T-helper 1 cell (primary cell): ENCODE measurements at places on chromosomes 5 and 9.

DNA sequence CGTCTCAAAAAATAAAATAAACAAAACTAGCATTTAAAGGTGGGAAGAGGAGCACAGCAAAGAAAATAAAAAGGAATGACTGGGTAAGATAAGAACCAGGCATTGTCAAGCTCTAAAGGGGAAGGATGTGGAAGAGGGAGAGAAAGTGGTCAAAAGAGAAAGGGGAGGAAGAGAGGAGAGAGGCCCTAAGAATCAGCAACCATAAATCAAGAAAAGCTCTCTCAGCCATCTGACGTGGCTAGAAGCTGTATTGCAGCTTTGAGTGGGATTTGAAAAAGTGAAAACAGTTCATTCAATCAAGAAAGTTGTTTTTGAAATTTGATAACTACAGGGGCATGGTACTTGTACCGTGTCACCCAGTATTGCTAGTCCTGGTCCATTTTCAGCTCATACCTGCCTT, 45.4 kb upstream of the F2R start:
- DNase-seq, result no peak

DNA sequence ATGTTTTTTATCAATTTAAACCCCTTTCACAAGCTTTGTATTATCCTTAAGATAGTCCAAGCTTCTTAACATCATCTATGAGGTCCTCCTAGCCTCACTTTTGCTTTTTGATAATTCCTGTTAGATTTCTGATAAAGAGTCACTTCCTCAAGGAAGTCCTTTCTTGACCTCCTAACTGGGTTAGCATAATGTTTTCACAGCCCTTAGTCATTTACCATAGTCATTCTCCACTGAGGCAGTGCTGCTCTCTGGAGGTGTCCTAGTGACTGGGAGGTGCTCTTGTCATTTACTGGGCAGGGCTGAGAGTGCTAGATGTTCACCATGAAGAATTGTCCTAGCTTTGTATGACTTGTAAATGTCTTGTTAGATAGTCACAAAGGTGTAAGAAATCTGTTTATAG, 26.4 kb downstream of the TNPO1 start:
- no peak for DNase-seq

DNA sequence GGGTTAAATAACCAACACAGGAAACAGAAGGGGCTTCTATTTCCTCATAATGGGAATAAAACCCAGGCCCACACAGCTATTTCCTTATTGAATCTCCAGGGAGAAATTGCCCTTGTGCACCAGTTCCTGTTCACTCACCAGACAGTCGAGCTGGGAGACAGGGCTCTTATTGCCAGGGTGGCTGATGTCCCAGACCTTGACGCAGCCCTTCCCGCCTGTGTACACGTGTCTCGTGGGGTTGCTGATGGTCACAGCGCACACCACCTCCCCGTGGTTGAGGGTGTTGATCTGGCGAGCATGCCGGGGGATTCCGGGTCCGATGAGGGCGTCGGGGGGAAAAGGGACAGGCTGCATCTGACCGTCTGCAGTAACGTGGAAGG, 96.5 kb downstream of the TLE1 start:
- no peak for DNase-seq

DNA sequence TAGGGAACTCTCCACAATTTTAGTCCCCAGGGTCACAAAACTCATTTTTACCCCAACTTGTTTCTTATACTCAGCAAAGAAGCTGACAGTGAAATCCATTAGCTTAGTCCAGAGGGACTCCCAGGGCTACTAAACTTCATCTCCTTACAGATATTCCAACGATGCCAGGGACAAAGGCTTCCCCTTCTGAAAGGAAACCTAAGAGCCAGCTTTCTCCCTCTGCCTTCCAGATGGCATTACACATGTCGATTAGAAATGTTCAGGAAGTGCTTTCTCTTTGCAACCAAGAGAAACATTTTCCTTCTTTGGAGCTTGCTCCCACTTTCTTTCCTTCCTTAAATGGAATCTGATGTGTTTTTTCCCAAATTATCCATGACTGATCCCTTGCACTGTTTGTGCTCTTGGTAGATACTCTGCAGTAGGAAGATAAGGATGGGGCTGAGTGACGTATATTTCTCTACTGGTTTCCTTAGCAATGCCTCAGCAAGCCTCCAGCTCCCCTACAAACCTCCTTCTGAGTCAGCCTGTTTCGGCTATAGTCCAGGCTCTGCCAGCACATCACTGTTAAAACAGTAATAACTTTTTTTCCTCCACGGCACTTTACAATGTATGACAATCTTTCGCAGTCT, 43.0 kb upstream of the HTR4 start:
- DNase-seq, result no peak

DNA sequence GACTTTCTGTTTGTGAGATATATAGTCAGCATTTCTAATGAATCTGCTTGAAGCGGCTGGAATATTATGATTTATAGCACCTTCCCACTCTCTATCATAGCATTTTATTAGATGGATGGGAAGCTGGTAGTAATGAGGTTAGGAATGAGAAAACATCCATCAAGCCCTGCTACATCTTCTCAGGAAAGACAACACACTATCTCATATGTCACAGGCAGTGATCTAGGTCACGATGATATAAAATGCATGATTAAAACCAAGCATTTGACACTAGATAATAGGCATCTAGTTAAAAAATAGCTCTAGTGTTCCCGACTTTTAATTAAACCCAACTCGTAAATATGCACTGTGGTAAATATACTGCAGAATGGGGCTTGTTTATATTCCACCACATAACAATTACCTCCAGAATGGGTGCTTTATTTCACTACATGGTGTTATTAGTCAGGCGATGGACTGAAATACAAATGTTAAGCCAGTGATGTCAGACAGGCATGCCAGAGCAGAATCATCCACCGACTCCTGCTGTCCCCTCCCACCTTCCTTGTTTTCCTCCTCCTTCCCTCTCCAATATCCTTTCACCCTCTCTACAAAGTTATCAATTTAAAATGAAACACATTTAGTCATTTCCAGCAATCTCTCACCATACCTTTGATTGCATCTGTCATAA, 286.8 kb downstream of the SPATA31D1 start:
- no peak for DNase-seq

GRCh38 chr5:3778000-3778550, 182.4 kb downstream of the IRX1 start:
- no peak for DNase-seq

DNA sequence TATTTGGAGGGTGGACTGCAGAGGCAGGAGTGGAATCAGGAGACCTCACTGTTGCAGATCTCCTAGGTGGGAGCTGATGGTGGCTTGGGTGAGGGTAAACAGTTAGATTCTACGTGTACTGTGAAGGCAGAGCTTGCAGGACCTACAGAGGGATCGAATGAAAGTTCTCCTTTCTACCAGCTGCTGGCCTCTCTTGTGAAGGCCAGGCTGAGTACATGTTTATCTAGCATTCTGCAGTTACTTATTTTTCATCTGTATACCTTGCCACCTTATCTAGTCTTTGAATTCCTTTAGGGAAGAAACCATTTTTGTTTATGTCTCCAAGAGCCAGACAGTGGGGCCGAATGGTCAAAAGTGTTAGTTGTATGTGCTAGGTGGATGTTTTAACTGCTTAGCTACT, 57.6 kb downstream of the PTTG1 start:
- DNase-seq, result no peak

GRCh38 chr5:96741891-96742309, 65.8 kb downstream of the ERAP1 start:
- DNase-seq, result no peak

- DNase-seq, result no peak
Observed at GRCh38 chr9:134766587-134766986, 114.0 kb upstream of the FCN2 start.

GRCh38 chr5:74138721-74139120, 501.8 kb downstream of the ENC1 start:
- no peak for DNase-seq

GRCh38 chr9:97067490-97067889, 28.5 kb upstream of the CTSV start:
- DNase-seq, result no peak
